Activated naive CD4-positive, alpha-beta T cell treated with anti-CD3 and anti-CD28 coated beads, Interleukin-2, amount 50 U/mL, for 72 hours (primary cell): ENCODE measurements at places on chromosomes 12 and 14.

- no peak for DNase-seq
These were observed 66.6 kb downstream of the GALNT8 start for GRCh38 chr12:4786795-4787194.

- DNase-seq: no peak
These were observed 3.7 kb downstream of the FBRSL1 start for GRCh38 chr12:132493482-132494178.

GRCh38 chr12:5806371-5807089 lies 138.5 kb downstream of the ANO2 start:
- no peak for DNase-seq

DNA sequence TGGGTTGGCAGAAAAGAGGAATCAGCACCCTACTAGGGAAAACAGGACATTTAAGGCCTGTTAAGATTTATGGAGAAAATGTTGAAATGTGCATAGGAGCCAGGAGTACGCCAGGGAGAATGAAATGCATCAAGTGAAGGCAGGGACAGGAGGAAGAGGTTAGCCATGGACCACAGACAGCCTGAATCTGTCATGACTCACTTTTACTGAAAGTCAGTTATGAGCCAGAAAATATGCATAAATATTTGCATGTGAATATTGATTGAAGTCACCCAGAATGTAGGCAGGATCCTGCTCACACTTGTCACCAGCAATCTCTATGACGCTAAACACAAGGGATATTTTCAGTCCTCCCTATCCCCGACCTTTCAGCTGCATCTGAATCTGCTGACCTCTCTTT lies 25.1 kb upstream of the CDK17 start:
- no peak for DNase-seq

DNA sequence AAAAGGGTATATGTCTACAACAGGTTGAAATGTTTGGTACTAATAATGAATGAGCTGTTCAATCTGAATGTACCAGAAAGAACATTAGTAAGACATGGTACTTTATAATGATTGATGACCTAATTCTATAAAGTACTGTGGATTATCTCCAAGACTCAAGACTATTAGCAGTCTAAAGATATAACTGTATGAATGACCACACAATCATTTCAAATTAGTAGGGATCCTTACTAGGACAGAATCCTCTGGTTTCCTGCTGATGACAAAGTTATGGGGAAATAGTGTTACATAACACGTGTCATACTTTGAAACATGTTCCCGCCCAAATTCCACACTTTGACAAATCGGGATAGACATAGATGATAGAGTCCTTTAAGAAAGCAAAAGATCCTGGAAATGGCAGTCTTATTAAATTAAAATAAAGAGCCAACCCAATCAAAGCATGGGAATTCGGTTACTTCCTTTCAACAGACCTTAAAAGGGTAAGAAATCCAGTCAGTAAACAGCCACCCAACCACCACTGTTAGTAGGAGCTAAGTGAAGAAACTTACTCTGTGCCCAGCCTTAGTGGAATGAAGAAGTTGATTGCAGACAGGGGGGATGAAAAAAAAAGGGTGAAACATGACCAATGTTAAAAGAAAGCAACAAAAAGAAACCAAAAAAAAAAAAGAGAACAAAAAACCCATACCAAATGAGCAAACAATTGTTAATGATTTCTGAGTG lies 2.8 kb downstream of the VPS29 start:
- DNase-seq: no peak

GRCh38 chr14:72888192-72888591 lies 5.7 kb downstream of the DPF3 start:
- DNase-seq: no peak

DNA sequence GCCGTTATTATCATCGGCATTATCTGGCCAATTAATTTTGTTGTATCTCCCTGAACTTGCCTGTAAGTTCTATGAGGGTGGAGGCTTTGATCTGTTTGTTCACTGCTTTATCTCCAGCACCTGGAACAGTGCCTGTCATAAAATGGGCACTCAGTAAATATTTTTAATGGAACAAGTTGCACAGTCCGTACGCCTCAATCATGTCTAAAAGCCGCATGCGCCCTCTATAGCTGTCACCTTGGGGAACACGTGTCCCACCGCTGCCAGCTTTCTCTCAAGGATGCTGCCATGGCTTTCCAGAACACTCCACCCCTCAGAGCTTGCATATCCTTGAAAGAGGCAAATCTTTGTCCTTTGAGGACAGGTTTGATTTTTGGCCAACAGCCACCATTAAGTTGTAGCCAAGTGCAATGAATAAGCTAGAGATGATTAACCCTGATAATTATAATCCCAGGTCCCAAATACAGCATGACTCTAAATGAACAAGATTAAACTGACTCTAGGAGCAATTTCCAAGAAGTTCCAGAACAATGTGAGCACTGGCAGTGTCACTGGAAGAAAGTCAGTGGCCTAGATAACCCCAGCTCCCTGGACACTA lies 55.1 kb downstream of the ERH start:
- DNase-seq: no peak

- DNase-seq: no peak
These were observed 47.8 kb upstream of the FBRSL1 start for GRCh38 chr12:132441871-132442863.
